ENCODE measurements at places on chromosomes 1 and 21.

- DNase-seq = no peak
These were observed 696 bp downstream of the TGFB2 start for GRCh38 chr1:218345673-218346390.

GRCh38 chr1:87899017-87899416, 570.3 kb downstream of the LMO4 start:
- DNase-seq = no peak

DNA sequence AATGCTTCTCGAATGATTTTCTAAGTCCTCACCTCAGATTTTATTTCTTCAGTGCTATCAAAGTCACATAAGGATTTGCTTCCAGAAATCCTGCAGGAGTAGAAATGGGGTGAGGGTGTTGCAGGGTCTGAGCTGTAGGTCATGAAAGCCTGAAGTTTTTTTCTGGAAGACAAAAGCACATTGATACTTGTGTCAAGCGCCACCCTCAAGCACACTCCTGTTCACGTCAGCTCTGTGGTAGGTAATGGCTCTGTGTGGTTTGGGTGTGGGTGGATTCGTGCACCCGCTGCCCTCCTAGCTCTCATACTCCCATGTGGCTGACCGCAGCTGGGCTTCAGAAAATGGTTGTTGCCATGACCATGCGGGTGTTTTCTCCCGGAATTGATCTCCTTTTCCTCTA, 39.9 kb downstream of the AKNAD1 start:
- no peak for DNase-seq

DNA sequence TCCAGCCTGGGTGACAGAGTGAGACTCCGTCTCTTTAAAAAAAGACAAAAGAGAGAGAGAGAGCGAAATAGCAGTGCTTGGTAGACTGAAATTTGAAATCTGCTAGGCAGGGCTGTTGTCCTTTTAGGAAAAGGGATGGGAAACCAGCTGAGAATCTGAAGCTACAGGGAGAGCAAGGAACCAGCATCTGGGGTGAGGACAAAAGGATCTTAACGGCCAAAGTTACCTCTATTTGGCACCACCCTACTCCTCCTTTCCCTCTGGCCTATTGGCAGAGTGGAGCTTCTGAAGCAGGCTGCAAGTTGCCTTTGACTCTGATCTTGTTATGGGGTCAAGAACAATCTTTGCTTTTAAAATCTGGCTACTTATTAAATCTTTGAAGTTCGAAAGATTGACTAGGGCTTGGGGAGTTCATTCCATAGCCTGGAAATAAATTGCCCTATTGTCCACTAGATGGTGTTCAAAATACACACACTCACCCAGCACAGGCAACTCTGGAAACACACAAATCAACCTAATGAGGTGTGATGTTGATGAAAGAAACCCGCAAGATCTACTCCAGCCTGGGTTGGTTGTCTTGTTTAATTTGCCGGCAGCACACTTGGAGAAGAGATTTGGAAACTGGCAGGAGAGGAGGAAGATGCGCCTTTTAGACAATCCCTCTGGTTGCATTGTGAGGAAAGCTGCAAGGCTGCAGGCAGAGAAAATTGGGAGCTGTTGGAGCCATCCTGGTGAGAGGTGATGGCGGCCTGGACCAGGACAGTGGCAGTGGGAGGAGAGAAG, 16.5 kb upstream of the PARP1 start:
- DNase-seq = no peak

DNA sequence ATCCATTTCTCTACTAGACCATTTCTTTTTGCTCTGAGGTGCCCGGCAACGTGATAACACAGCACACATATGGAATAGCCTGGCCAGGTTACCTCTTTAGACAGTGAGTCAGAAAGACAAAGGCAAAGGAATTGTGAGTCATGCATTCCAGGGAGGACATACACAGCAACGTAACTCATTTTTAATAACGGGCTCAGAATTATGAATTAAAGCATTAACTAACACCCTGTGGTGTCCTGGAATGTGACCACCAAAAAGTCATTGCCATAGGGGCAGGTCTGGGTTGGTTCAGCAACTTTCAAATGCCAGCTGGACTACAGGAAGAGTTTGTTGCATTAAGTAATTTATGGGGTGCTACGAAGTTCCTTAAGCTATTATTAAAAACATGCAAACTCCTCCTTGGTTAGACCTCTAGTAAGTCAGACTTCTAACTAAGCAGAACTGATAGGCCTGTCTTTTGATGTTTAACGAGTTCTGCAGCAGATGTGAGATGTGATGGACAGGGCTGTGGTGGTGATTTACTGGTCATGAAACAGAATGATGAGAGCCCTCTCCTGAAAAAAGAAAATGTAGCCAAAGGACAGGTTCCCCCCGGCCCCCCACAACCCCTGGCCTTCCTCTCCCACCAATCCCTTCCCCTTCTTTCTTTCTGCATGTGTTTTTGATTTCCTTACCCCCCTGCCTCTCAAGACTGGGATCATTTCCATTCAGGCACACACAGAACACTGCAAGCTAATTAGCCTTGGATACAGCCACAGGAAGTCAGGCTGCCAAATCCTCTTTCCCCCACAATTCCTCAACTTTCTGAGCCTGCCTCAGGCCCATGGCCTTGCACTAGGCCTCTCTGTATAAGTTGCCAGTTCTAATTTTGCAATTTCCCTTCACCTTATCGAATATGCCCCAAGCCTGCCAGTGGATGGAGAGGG, 88.9 kb upstream of the HAO2 start:
- no peak for DNase-seq

DNA sequence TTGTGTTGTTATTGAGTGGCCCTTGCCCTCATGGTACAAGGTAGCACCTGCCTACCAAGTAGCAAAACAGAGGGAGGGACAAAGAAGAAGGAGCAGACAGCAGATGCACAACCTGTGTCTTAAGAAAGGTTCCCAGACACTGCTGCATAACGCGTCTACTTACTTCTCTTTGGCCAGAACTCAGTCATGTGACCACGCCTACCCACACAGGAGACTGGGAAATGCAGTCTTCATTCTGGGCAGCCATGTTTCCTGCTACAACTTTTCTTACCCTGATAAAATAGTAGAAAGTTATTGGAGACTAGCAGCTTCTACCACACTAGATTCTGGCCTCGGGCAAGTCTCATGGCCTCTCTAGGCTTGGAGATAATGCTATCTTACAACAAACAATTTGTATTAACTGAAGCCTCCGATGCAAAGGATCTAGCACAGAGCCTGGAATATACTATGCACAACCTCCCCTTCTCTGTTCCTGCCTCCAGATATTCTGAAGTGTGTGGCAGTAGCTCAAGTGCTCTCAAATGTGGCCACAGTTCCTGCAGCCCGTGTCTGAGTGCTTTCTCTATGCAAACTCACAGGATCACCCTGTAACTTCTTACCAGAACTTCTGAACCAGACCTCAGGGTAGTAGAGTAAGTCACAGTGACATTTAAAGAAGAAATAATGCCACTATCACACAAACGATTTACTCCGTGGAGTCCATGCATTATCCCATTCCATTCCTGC, 34.1 kb upstream of the BTG2 start:
- no peak for DNase-seq

DNA sequence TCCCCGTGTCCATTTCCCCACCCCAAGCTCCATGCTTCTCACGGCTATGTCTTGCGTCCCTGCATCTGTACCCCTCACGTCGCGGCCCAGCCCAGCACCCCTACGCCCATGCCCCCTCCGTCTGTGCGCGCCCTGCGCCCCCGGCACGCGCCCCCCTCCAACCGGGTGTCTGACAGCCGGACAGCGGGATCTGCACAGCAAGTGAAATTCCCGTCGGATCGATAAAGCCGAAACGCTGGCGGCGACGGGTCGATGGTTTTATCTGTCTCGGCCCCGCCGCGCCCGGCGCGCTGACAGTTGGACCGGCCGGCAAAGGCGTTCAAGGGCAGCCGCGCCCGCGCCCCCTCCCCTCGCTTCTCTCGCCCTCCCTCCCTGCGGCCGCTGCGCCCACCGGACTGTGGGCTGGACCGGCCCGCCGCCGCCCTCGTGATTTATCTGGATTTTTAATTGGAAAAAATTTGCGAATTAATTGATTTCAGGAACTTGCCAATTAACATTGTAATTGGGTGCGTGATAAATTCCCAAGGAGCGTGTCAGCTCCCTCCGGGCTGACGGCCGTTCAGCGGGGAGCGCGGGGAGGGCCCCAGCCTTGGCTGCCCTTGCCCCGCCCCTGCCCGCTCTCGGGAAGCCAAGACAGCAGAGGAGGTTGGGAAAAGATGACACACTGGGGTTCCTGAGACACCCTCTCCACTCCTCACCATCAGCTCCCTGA, 57.1 kb downstream of the TMEM53 start:
- DNase-seq = no peak

GRCh38 chr21:44854664-44855446, 18.6 kb downstream of the PTTG1IP start:
- DNase-seq = no peak

GRCh38 chr1:59697150-59697800, 117.5 kb upstream of the HOOK1 start:
- DNase-seq = no peak
